Panc1 (cell line): ENCODE measurements at places on chromosomes 11 and 22. TPM values are rescaled to one million over a fixed set of nuclear protein-coding genes. Genes with fewer than 3 reads are reported as not detected.

DDX25 gene
- 0.15 TPM for total RNA-seq

SHANK3 gene
- total RNA-seq = 7.6 TPM

CLMP gene
- 1.5 TPM for total RNA-seq

NUMA1 gene
- total RNA-seq = 145 TPM

DSCAML1 gene
- 1.6 TPM for total RNA-seq

LARGE2 gene
- 1.4 TPM for total RNA-seq

APOA5 gene
- total RNA-seq = 0.39 TPM

KRTAP5-2 gene
- not detected for total RNA-seq

F2 gene
- 0.64 TPM for total RNA-seq

GAS2 gene
- 0.87 TPM for total RNA-seq

SNX32 gene
- not detected for total RNA-seq

TEX12 gene
- 0.23 TPM for total RNA-seq

CARS1 gene
- 120 TPM for total RNA-seq
